ENCODE measurements at places on chromosomes 1 and 21. TPM values are rescaled to one million over a fixed set of nuclear protein-coding genes. Genes with fewer than 3 reads are reported as not detected.

DNA sequence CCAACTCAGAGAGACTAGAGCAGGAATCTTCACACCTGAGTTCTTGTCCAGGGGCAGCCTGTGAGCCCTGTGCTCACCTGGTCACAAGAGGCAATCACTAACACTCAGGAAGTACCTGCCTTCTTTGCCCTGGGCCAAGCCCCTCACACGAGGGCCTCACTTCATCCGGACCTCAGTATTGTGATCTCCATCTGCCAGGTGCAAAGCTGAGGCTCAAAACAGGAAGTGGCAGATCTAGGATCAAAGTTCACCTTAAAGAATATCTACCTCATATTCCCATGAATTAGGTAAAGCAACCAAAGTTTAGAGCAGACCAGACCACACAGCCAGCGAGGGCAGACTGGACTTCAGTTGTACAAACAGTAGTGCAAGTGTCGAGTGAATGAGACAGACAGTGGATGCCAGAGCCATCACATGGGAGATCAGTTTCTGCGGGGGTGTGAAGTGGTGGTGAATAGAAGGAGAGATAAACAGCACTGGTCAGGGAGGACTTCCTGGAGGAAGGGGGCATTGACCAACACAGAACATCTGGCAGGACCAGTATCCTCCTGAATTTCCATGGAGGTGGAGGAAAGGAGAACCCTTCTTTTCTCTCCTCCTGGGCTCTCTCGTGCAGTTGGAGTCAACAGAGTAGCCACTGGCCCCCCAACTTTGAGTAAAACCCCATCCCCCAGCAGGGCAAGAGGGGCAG lies 116.6 kb upstream of the ZBTB40 start:
- DNase-seq = no peak

DNA sequence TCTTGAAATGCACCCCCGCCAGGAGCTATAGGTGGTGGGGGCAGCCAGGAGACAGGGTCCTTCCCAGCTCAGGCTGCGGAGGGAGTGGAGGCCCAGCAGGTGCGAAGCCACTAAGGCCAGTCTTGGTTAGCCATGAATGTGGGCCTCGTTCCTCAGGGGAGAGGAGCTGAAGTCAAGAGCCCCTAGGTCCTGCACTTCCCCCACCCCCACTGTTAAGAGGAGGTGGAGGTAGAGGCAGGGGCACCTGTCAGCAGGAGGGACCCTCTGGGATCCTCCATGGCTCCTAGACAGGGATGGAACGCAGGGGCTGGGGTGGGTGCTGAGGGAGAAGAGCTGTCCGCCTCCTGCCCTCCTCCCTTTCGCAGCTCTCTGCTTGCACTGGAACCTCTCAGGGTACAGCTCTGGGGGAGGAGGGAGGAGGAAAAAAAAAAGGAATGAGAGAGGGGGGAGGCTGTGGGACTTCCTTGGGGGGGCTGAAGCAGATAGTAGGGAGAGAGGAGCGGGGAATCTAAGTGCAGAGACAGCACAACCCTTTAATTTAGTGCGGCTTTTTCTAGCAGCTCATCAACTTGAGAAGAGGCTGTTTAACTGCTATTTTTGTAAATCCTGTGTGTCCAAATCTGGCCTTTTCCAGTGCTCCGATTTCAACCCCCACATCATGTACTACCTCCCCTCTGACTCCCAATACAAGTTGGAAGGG lies 37.0 kb downstream of the MATN1 start:
- DNase-seq = peak; percentile 17

DNA sequence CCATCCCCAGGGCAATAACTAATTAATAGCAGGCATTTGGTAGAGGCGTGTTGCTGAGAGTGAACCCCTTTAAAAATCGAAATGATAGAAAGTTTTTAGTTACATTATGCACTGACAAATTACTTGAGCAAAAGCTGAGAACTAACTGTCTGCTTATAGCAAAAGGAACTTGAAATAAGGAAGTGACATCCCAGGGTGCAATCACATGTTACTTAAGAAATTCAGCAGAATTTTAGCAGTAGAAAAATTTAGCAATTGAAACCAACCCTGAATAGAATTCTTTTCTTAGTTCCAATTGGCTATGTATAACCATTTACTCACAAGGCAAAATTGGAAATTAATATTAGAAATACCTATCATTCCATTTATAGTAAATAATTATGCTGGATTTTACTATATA lies 139.5 kb upstream of the SAMSN1 start:
- no peak for DNase-seq

DNA sequence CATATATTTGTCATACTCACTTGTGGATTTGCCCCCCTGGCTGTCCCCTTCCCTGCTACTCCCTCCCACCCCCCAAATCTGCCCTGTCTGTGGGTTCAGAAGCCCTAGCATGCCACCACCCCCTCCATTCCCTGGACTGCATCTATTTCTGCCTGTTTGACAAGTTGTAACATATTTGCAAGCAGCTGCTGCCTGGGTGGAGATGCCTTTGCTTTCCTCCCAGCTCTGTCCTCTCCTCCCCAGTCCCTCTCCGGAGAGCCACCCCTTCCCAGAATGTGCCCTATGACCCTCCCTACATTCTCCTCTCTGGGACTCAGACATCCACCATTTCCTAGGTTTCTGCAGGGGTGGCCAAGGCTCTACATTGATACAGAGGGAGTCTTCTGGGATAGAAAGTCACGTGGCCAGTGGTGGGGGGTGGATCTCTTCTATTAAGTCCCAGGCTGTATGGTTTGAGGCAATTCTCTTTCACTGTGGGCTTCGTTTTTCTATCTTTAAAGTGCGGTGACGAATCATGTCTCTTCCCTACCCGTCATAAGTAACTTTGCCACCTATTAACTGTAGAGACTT lies 6.0 kb upstream of the MYOG start:
- no peak for DNase-seq

DNA sequence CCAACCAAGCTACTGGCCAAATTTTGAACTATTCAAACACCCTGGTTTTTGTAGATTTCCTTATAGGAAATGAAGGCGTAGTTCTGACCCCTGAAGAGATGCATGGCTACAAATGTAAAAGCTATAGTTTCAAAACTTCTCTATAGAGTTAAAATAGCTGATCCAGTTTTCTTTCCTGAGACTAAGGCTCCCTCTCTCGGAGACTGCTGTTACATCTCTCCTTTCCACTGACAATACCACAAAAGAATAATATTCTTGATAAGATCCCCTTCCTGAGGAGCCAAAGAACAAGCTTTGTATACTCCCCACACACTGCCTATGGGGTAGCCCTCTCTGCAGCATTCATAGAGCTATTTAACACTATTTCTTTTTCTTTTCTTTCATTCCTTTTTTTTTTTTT lies 6.7 kb upstream of the CFAP126 start:
- DNase-seq = no peak

- no peak for DNase-seq
Measured at GRCh38 chr1:7680207-7680954, 90.7 kb upstream of the VAMP3 start.

DNA sequence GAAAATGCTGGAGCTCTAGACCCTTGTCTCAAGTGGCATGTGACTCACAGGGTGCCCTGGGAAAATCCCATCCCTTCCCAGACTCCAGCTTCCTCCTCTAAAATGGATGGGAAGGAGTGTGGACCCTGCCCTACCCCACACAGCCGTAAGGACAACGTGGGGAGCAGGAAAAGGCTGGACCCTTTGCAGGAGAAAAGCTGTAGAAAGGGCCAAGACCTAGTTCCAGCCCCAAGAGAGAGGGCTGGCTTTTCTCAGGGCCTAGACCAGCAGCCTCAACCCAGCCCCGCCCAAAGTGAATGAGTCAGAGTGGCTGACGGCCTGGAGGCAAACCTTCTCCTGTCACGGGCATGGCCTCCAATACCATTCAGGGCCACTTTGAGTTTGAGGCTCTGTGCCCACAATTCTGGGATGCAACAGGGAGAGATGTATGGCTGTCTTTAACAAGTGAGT lies 1.1 kb downstream of the LAMB3 start:
- DNase-seq = no peak

DNA sequence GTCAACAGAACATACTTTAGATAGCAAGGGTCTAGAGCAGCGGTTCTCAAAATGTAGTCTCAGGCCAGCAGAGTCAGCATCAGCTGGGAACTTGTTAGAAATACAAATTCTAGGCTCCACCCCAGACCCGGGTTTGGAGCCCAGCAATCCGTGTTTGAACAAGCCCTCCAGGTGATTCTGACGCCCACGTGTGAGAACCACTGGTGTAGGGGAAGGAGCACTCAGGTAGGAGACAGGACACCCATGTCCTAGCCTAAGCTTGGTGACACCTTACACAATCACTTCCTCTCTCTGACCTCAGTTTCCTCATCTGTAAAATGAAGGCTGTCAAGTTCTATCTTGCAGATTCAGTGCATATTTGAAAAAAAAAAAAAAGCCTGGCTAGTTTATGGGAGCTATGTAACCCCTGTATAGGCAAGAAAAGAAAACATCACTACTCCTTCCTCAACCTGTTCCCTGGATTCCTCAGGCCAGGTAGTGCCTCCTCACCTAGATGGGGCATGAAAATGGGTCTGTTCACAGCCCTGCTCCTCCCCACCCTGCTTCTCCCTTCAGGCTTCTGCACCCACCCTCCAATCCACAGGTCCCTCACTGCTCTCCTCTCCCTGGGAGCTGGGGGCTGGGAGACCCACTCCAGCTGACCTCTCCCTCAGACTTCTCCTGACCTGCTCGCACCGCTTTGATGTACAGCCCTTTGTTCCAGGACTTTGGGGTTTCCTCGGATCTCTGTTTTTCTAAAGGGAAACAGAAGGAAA lies 7.1 kb upstream of the PHLDA3 start:
- DNase-seq = no peak

DNA sequence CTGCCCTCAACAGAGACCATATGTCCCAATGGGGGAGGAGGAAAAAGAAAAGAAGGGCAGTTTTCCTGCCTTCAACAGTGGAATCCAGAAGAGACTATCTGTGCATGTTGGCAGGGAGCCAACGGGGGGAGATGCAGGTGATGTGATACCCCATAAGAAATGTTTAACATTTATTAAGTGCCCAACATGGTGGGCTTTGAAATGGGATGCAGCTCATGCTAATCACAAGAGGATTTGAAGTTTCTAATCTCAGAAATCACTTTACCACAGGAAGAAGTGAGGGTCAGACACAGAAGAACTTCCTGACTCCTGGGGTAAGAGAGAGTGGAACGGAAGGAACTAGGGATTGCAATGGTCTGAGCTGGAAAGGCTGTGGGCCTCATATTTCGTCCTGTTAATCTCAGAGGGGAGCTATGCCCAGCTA lies 16.2 kb downstream of the CSRP1 start:
- DNase-seq = no peak

Gene OLFML2B
- total RNA-seq = 38.4 TPM

Gene KCNQ4
- 7.4 TPM for total RNA-seq

Gene GUCA2A
- total RNA-seq = not detected

Measured in uterus (tissue), 4 donors.